ENCODE measurements at places on chromosomes 3 and 15.

DNA sequence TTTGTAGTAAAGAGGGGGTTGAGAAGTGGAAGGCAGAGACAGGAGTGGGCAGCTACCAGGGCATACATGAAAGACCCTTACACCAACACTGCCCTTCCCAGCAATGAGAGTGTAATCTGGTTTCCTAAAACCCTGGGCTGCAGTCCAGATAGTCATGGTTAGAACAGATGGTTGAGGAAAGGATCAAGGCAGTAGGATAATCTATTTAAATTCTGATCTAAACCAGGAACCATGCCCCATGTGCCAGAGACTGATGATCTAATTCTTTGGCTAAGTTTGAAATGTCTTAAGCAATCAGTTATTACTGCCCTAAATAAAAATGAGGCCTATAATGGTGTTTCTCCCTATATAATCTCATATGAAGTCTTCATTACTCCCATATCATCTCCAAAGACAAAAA lies 59.6 kb downstream of the PRTG start:
- no peak for DNase-seq

GRCh38 chr3:175238801-175239200 lies 379.7 kb downstream of the NAALADL2 start:
- DNase-seq, result no peak

- no peak for DNase-seq
These were observed 19.7 kb upstream of the PTPRG start for GRCh38 chr3:61541694-61542093.

- DNase-seq, result peak; percentile 70
These were observed 23.2 kb downstream of the RPLP1 start for GRCh38 chr15:69475769-69476358.

GRCh38 chr3:108728934-108729333 lies 28.3 kb downstream of the RETNLB start:
- no peak for DNase-seq

DNA sequence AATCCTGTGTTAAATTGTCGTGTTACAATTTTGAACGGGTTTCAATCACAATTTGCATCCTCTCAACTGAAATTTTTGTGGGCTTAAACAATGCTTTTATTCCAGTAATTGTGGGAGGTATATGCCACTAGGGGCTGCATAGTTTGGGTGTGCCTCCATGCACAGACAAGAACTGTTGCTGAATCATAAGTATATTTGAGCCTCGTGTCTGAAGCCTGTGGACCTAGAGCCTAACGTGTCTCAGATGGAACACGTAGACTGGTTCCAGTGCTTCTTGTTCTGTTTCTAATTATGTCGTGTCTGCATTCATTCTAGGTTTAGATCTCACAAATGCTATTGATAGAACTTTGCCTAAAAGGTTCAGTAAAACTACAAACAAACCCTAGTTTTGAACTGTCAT lies 363.4 kb downstream of the RBMS3 start:
- DNase-seq, result no peak

DNA sequence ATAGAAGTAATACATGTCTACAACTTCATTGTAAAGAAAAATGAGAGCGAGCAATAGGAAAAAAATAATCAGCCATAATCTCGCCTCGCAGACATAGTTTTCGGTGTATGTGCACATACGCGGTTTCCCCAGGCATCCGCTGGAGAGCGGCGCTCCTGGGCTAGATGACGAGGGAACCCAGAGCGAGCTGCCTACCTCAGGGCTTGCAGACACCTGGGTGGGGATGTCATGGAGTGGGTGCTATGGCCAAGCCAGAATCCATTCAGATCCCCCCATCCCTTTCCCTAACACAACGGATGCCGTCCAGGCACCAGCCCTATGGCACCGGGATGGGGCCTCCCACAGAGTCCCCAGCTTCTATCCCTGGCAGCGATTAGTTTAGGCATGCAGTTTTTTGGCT lies 4.5 kb upstream of the CFAP100 start:
- DNase-seq, result no peak

DNA sequence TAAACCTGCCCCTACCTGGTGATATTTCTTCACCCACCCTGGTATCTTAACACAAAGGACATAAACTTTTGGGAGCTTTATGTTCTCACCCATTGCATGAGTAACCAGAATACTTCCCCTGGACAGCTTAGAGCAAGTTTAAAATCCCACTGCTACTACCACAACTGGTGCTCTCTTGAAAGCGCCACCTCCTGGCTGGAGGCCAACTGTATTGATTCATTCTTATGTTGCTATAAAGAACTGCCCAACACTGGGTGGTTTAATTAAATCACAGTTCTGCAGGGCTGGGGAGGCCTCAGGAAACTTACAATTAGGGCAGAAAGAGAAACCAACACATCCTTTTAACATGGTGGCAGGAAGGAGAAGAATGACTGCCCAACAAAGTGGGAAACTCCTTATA lies 592.4 kb downstream of the EPHA3 start:
- no peak for DNase-seq

DNA sequence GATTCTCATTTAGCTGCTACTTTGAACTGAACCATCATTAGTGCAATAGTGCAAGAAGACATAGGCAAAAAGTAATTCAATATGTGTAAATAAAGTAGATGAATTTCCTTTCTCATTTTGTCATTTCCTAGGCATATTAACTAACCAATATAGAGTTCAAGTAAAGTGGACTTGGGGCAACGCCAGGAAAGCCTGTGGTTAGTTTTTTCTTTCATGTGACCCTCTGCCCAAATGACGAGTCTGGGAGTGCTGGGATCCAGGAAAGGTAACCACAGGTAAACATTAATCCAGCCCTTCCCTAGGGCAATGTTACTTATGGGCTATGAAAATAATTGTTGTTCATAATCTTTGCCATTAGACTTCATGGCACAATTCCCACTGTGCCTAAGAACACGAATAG lies 181.0 kb downstream of the VPS13C start:
- no peak for DNase-seq

DNA sequence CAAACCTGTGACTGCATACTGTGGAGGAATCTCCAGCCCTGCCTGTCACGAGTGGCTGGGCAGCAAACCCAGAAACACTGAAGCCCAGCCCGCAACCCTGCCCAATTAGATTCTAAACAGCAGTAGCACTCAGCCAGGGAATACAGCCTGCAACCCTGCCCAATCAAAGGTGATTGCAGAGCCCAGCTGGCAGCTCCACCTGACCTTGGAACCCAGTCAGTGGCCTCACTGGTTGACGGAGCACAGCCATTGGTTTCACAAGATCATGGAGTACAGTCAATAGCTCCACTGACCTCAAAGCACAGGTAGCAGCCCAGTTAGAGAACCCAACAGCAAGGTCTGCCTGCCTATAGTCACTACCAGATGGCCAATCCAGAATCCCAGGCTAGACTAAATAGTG lies 35.2 kb upstream of the MYLK start:
- no peak for DNase-seq

GRCh38 chr3:111321786-111322185 lies 220.2 kb upstream of the CD96 start:
- DNase-seq, result no peak

- no peak for DNase-seq
These were observed 104.5 kb downstream of the VGLL4 start for GRCh38 chr3:11539218-11539617.

GRCh38 chr3:115087512-115087911 lies 59.6 kb downstream of the ZBTB20 start:
- DNase-seq, result no peak

DNA sequence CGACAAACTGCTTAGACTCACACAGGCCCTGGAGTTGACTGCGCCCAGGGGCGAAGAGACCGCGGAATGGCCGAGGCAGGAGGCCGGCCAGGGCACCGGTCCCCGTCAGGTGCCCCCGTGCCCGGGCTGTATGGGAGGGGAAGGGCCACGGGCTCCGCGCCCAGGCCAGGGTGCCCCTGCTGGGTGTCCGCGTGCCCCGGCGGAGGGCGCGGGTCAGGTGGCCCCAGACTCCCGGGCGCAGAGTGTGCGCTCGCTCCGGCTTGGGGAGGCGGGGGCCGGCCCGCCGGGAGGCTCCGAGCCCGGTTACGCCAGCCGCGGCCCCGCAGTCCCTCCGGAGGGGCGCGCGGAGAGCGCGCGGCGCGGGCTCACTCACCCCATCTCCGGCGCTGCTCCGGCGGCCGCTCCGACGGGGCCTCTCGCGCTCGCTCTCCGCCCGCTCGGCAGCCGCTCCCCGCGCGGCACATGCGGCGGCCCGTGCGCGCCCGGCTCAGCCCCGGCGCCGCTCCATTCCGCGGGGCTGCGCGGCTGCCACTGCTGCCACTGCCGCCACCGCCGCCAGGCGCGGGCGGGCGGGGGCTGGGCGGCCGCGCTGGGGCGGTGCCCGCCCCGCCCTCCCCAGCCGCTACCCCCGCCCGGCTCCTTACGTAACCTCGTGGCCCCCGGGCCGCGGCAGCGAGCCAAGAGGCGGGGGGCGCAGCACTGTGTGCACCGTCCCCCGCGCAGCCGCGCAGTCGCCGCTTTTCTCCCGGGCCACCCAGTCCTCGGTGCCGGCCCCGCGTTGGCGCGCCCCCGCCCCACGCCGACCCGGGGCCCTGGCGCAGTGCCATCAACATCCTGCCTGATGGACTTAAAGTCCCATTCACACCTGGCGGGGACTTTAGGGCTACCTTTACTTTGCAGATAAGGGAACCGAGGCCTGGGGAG lies at the start of gene HOMER2:
Gene HOMER2, minus strand, starts transcription at position 563 of the 924 bp plus-strand sequence. Its CDS starts 185 bp downstream, at position 378.
- no peak for DNase-seq

DNA sequence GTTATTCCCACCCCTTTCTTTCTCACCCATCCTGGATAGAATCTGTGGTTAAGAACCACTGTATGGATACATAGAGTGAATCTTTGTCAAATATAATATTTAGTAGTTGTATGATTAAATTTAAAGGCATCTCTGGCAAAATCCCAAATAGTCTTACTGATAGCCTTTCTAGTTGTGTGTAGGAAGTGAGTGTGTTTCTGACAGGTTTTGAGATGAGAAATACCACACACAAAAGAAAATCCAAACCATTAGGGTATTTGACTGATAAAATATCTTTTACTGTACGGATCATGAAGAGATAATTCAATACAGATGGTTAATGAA lies 44.7 kb upstream of the PLCL2 start:
- no peak for DNase-seq

- DNase-seq, result no peak
These were observed 2.5 kb downstream of the UBL7 start for GRCh38 chr15:74458473-74458872.

GRCh38 chr15:39511000-39511915 lies 69.6 kb upstream of the THBS1 start:
- no peak for DNase-seq

DNA sequence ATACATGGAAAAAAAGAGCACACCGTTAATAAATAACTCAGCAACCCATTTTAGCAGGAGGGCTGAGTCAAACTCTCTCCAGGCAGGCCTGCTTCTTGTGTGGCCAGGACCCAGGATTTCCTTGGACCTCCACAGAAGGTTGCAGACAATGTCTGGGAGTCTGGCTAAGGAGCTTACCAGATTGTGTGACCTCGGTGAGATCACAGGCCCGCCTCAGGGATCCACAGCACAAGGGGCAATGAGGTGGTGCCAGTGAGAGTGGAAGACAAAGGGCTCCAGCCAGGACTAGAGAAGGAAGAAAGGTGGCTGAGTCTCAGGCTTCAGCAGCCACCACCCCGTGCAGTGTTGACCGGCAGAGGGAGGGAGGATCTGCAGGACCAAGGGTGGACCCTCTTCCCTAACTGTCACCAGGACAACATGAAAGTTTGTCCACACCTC lies 32.2 kb upstream of the SEC22A start:
- DNase-seq, result no peak

- DNase-seq, result no peak
These were observed 256.6 kb upstream of the TPRG1 start for GRCh38 chr3:188915127-188915526.

- no peak for DNase-seq
These were observed 13.8 kb upstream of the PLD1 start for GRCh38 chr3:171824116-171824515.

DNA sequence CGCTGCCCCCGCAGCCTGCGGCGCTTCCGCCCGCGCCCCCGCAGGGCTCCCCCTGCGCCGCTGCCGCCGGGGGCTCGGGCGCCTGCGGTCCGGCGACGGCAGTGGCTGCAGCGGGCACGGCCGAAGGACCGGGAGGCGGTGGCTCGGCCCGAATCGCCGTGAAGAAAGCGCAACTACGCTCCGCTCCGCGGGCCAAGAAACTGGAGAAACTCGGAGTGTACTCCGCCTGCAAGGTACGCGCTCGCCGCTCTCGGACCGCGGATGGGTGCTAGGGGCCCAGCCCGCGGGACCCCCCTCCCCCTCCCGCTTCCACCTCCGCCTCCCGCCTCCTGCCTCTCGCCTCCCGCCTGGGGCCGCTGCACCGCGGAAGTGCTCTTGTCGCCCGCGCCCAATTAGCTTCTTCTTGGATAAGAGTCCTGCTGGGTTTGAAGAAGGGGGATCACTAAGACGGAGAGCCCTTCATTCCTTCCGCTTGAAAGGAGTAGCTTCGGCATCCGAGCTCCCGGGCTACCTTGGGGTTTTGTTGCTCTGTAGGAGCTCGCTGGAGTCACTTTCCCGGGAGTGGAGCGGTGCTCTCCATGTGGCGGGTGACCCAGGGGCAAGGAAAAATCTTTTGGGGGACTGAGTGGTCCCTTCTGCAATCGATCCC lies 426 bp downstream of the KAT2B start:
- DNase-seq, result peak; percentile 45

- no peak for DNase-seq
These were observed 239.9 kb downstream of the EPHB1 start for GRCh38 chr3:135034891-135035440.

DNA sequence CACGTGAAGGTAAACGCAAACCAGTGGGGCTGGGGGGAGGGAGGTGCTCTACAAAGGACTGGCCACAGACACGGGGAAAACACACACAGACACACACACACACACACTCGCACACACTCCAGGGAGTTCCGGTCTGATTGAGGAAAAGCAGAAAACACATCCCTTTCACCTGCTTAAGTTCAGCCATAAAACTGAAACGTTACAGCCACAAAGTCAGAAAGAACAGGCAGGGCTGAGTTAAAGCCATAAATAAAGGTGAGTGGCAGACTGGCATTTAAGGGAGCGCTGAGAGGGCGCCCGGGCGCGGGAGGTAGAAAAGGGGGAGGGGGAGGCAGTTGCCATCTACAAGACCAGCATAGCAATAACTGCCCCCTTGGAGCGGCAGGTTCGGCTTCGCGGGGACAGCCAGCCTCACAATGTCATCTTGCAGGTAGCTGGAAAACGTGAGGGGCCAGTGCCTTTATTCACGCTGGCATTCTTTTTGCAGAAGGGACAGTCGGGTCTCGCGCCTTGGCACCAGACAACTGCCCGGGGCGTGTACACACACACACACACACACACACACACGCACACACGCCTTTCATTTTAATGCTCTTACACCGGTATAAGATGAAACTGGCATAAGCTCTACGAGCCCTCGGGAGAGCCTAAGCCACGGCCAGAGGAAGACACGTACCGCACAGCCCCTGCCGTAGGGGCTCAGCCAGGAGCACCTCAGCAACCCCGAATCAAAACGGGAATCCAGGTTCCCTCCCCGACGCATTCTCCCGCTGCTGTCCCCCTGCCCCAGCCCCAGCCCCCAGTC lies 866 bp downstream of the TNIK start:
- DNase-seq, result no peak

- no peak for DNase-seq
These were observed 24.1 kb downstream of the TMEM40 start for GRCh38 chr3:12734960-12735359.

- DNase-seq, result no peak
These were observed 1.4 kb upstream of the BCL6 start for GRCh38 chr3:187746442-187747281.

GRCh38 chr3:115980709-115981108 lies 357.4 kb downstream of the GAP43 start:
- no peak for DNase-seq

Measured in activated CD4-positive, alpha-beta T cell treated with anti-CD3 and anti-CD28 coated beads for 24 hours (primary cell).